Smooth muscle cell of the umbilical artery (primary cell): ENCODE measurements at places on chromosomes 5 and 9. TPM values are rescaled to one million over a fixed set of nuclear protein-coding genes. Genes with fewer than 3 reads are reported as not detected.

SPATA31D3 gene
- total RNA-seq: not detected in 2 replicates

TRAF2 gene
- 5.6 and 16.0 TPM in 2 replicates for total RNA-seq

FAM174A gene
- total RNA-seq: 34.7 and 45.7 TPM in 2 replicates

LCN2 gene
- total RNA-seq: not detected in 2 replicates

NMUR2 gene
- total RNA-seq: not detected in 2 replicates

ZNF366 gene
- total RNA-seq: 0.05 TPM in 1 of 2 replicates, not detected in the other

C9 gene
- 0.46 TPM in 1 of 2 replicates, not detected in the other for total RNA-seq

CD14 gene
- total RNA-seq: 0.55 and 0.59 TPM in 2 replicates
